Osteocyte (in vitro differentiated cells): ENCODE measurements at places on chromosomes 3 and 15. TPM values are rescaled to one million over a fixed set of nuclear protein-coding genes. Genes with fewer than 3 reads are reported as not detected.

DNA sequence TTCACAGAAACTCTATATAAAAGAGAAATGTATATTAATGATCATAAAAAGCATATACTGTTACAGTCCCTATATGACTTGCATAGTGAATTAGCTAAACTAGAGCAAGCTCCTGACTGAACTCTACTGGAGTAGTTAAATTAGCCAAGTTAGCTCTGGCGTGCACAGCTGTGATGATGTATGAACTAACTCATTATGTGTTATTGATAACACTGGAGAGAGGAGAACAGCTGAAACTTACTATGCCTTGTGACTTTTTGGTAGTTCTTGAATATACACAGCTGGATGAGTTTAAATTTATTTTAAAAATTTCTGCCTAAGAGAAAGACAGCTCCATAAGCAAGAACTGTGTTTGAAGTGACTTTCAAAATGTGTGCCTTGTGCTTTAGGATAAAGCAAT lies 8.1 kb downstream of the TIPARP start:
- no peak for DNase-seq

Gene PPP1R14D
- not detected in 2 replicates for total RNA-seq

DNA sequence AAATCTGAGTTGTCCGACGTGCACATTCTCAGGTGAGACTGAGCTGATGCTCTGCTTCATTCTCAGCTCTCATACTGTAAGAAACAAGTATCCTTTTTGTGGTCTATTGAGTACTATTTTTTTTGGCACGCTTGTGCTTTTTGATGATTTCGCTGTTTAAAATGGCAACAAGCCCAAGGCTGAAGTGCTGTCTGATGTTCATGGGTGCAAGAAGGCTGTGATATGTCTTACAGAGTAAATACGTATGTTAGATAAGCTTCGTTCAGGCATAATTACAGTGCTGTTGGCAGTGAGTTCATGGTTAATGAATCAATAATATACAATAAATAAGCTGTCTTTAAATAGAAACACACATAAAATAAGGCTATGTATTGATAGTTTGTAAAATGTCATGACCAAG lies 27.2 kb downstream of the AQR start:
- no peak for DNase-seq

Gene CADM2
- total RNA-seq = 1.5 and 2.2 TPM in 2 replicates

GRCh38 chr15:95872366-95872771 lies 458.1 kb upstream of the NR2F2 start:
- no peak for DNase-seq

GRCh38 chr3:158701420-158702065 lies 29.1 kb upstream of the LXN start:
- no peak for DNase-seq

DNA sequence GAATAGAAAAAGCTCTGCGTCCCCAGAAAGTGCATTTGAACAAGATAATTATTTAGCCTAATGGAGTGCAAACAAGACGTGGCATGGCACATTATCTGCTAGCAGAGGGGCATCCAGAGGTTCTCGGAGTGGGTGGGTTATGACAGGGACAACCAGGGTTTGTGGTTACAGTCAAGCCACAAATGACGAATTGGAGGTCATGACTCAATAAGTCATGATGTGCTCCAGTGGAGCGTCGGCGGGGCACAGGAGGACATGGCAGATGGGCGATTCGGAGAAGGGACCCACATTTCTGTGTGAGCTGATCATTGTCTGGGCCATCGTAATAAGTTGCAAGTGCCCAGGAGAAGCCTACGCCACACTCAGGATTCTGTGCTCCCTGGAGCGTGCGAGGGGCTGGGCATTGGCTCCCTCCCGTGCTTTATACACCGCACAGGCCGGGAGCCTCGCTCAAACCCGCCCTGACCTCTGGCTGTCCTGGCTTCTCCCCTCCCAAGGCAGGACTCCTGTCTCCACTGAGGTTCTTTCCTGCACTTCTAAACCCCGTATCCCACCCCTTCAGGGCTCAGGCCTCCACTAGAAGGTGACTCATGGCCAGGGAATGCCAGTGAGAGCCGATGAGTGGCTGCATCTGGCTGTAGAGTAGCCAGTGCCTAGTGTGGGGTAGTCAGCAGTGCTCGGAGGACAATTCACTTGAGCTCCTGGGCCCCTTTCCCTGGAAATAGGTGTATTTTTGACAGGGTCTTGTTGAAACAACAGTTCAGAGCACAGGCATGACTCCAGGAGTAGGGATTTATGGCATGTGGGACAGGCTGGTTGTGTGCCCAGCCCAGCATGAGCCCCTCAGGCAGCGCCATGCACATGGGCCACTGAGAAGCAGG lies 67.4 kb downstream of the GRIP2 start:
- DNase-seq = peak; percentile 89

Gene RPP14
- 14.2 and 17.9 TPM in 2 replicates for total RNA-seq

GRCh38 chr15:88255484-88256278 lies 858 bp downstream of the NTRK3 start:
- no peak for DNase-seq

DNA sequence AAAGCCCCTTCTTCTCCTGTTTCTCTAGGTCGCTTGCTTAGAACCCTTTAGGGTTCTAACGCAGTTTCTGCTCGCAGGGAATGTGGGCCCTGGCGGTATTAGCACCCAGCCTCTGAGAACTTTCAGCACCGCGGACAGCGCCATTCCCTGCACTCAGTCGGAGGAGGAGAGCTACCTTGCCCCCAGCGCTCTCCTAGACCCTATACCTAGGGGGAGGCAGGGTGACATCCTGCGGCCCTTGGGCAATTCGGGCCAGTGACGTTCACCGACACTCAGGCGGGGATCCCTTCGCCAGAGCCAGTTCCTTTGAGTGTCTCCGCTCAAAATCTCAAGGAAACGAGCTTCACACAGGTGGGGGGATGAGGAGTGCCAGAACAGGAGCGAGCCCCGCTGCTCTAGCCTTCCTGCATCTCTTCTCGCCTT lies 1.3 kb downstream of the SLC7A14 start:
- peak; percentile 90 for DNase-seq

GRCh38 chr3:64559588-64559987 lies 128.2 kb downstream of the ADAMTS9 start:
- no peak for DNase-seq

DNA sequence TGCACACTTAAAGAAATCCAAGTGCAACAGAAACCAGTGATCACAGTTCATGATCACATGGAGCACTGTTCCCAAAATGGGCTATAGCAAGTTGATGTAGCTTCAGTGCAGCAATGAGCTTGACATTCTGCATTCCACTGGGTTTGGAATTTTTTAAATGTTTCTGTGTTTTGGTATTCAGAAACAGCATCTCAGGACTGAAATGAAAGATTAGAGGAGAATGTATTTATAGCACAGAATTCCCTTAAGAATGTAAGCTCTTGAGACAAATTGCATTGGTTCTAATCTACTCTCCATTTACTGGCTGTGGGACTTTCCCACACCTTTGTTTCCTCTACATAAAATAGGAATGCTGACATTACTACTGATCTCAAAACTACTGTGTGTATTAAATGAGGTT lies 162.7 kb downstream of the FGF12 start:
- DNase-seq = no peak

DNA sequence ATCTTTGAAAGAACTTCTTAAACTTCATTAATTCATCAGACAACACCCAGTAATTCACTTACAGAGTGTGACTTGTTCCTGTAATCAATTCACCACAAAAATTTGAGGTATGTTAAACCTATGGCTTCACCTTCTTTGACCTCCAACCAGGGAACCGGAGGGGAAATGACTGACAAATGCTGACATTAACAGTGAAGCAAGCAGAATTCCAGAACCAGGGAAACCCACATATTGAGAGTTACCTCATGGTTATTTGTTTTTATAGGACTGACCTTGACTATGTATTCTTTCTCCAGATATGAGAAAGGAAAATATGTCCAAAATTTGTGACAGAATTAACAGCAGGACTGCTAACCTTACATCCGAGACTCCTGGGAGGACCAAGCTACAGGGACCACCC lies 2.7 kb downstream of the P3H2 start:
- no peak for DNase-seq
